ENCODE measurements at places on chromosomes 11 and 22.

DNA sequence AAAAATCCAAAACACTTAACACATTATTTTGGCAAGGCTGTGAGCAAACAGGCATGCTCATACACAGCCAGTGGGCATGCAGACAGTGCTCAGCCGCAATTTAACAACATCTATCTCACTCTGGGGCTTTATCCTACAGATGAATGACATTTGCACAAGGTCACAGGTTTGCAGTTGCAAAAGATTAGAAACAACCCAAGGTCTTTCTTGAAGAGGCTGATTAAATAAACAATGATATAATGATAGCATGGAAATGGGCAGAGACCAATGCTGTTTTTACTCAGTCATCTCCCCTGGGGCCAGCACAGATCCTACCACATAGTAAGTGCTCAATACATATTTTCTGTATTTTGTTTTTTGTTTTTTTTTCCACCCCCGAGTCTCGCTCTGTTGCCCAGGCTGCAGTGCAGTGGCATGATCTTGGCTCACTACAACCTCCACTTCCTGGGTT lies 9.4 kb downstream of the A4GALT start:
- DNase-seq, result no peak

- no peak for DNase-seq
Measured at GRCh38 chr11:18449251-18449650, 6.4 kb upstream of the LDHAL6A start.

DNA sequence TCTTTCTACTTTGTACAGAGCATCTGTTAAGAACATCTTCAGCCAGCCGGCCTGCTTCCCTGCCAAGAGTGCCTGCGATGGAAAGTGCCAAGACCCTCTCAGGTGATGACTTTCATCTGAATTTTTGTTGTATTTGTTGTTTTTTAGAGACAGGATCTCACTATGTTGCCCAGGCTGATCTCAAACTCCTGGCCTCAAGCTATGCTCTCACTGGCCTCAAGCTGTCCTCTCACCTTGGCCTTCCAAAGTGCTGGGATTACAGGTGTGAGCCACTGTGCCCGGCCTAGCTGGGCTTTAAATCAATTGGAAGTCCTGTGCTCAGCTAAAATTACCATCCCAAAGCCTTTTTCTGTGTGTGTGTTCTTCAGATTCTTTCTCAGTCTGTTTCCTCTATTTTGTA lies 64.2 kb upstream of the ADORA2A start:
- no peak for DNase-seq

DNA sequence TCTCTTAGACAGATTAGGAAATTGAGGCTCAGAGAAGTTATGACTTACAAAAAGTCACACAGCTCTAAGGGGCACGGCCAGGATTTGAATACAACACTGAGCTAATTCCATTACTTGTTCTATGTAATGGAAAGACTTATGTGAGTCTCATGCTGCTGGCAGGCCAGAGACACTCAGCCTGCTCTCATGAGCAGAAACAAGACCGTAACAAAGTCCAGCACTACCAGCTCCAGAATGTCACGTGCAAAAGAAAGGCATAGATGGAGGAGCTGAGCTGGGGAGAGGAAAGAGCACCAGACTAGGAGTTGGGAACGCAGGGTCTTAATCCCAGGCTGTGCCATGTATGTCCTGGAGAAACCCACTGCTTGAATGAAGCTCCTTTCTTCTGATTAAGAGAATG lies 1.8 kb downstream of the CHRDL2 start:
- DNase-seq, result no peak

DNA sequence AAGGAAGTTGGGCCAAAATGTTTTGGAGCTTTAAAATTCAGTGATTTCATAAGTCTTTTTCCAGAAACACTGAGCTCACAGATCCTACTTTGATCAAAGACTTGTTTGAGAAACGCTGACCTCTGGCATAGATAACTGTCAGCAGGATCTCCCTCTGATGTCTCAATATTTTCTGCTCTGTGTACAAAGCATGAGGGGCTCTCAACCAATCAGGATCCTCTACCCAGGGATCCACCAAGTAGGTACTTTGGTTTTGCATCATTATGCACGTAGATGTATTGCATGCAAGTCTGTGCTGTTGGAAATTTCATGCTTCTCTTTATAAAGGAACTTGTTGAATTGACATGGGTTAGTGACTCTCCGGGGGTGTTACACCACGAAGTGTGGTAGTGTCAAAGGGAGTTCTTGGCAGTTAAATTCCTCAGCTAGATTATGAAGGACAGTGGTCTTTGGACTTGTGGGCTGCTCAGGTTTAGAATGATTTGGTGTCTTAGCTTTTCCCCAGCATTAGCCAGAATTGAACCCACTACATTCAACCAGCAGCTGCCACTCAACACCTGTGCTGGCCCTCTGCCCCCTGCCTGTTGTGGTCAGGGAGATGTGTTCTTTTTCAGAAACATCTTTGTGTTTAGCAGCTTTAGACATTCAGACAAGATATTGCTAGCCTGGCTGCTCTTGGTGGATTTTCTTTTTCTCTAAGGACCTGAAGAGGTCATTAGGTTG lies 1.7 kb upstream of the DIXDC1 start:
- no peak for DNase-seq

- DNase-seq, result no peak
Measured at GRCh38 chr11:32148895-32149294, 58.0 kb downstream of the RCN1 start.

DNA sequence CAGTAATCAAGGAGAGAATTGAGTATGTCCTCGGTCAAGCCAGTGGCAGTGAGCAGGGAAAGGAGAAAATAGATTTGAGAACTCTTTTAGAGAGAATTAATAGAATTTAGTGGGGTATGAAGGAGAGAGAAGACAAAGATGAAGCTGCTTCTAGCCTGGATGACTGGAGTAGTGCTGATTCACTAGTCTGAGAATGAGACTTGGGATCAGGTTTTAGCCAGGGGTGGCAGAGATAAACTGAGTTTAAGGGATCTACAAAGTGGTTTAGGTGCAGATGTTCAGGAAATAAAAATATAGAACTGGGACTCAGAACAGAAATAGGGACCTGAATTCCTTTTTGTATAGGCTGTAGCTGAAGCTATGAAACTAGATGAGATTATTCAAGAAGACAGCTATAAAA lies 17.6 kb downstream of the HORMAD2 start:
- no peak for DNase-seq

Measured in activated naive CD4-positive, alpha-beta T cell treated with anti-CD3 and anti-CD28 coated beads, Interleukin-2, amount 10 ng/mL, durations not matched to agents 7 days and 5 days (primary cell).